Brain pericyte (primary cell): ENCODE measurements at places on chromosomes 2 and 18.

GRCh38 chr2:601387-601698 is 75.9 kb downstream of the TMEM18 start:
- no peak for DNase-seq

DNA sequence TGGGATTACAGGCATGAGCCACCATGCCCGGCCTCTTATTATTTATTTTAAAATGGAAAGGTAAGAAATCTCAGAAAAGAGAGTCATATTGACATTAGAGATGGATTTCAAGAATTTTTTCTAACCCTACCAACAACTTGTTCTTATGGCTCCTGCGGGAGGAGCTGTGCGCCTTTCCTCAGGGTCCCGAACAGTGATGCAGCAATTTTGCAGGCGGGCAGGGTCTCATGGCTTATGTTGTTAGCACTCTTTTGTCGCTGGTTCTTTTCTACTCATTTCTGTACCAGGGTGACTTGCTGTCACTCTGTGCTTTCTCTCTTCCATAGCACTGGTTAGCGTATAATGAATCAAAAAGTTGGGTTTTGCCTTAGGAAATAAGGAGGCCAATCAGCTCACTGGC is 148.8 kb upstream of the DLGAP1 start:
- DNase-seq = no peak

DNA sequence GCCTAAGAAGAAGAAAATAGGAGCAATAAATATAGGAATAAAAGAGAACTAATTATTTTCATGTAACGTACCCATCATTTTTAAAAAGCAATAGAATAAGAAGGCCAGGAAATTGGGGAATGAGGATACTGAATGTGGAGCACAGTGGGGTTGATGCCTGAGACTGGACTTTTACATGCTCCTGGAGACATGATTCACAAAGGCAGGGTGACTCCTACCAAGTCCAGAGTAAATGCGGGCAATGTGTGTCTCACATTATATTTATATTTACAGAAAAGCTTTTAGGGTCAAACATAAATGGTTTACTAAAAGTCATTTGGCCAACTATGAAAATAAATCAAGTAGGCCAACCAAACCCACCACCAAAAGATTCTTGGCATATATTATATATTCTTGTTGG is 87.9 kb upstream of the COL5A2 start:
- no peak for DNase-seq

DNA sequence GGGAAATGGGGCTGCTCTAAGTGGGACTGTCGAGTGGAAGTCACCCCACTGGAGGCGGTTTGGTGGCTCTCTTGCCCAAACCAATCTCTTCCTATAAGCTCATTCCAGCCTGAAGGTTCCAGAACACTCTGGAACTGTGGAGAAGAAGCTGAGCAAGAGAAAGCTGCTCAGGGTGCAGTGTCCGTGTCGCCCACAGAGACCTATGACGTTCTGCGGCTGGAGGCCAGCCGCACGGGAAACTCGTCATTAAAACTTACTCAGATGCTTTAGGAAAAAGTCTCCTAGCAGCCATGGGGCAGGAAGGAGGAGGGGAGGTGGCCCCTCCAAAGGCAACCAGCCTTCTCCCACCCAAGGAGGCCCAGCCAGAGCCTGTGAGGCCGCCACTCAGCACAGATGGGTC is 41.7 kb downstream of the ADCY3 start:
- DNase-seq = no peak

DNA sequence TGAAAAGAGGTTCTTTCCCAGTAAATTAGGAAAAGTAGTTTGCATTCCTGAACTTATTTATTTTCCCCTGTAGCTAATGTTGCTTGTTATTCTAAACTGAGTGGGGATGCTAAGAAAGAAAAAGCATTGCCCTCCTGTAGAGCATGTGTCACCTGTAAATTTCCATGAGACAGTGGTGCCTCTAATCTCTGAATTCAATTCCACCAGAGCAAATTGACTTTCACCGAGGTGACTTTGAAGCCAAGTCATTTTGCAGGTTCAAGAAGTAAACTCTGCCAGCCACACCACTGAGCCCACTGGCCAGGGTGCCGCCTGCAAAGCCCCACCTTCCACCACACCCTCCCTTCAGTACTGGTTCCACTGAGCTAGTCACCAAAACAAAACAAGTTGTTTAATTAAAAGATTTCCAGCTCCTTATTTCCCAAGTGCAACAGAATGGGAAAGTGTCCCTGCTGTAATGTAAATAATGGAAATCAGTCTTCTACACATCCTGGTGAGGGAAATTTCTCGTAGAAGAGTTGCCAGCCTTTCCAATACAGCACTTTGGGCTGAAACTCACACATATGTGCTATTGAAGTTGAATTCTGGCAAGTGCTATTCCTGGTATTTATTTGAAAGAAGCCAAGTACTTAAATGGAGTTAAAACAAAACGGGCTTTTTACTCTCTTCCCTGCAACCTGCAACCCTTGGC is 254.8 kb downstream of the RNF152 start:
- DNase-seq = no peak

GRCh38 chr2:74373221-74373676 is 6.9 kb downstream of the DCTN1 start:
- no peak for DNase-seq

- DNase-seq = no peak
Observed at GRCh38 chr18:59182673-59183072, 37.3 kb upstream of the GRP start.

- DNase-seq = no peak
Observed at GRCh38 chr2:75424936-75425619, 135.7 kb downstream of the EVA1A start.

DNA sequence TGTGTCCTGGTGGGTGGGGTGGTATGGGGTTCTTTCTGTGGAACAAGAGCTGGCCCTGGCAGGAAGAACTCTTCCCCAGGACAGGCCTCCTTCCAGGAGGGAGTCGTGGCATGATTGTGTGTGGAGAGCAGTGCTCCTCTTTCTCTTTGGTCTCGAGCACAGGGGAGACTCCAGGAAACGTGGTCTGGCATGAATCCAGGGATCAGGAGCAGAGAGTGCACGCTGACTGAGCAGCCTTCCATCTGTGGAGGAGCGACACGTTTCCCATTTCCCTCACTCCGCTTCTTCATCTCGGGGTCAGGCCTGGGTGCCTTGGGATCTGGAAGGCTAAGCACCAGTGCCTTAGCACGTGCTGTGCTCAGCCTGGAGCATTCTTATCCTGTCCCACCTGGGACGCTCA is 132.0 kb upstream of the HDAC4 start:
- DNase-seq = no peak

GRCh38 chr2:222544661-222545060 is 111.2 kb downstream of the FARSB start:
- DNase-seq = no peak

- no peak for DNase-seq
Observed at GRCh38 chr2:230676546-230676945, 36.1 kb upstream of the CAB39 start.
